ENCODE measurements at places on chromosomes 7 and 10.

GRCh38 chr7:2564970-2565540, 6.3 kb downstream of the IQCE start:
- DNase-seq: no peak

- DNase-seq: no peak
Measured at GRCh38 chr7:95330961-95331337, 6.6 kb upstream of the PON1 start.

DNA sequence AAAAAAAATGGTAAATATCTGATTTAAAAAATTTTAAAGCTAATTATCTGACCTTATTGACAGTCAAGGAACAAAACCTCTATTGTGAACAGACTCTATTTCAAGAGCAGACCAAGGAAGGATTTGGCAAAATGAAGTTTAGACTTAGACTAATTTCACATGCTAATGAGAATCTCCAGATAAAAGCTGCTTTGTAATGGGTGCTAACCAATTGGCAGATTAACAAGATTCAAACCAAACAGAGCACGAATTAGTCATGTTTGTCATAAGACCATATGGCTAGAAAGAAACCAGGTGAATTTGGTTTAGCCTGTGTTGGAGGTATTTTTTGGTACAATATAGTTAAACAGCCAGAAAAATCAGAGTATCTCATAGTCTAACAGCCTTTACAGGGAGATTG, 429.1 kb upstream of the NFE2L3 start:
- no peak for DNase-seq

DNA sequence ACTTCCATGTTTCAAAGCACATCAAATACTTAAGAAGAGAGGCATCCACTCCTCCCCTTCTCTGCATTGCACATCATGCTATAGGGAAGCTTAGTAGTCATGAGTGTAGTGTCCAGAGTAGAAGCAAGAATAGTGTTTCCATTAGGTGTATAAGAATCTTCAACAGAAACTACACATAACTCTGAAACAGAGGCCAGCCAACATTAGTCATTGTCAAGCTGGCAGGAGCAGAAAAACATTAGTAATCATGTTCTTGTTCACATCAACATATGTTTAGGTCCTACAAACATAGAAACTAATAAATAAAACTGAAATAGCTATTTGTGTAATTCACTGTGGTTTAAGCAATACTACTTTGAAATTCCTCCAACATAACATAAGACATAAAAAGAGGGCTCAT, 370.2 kb downstream of the PPP1R3A start:
- DNase-seq: no peak

DNA sequence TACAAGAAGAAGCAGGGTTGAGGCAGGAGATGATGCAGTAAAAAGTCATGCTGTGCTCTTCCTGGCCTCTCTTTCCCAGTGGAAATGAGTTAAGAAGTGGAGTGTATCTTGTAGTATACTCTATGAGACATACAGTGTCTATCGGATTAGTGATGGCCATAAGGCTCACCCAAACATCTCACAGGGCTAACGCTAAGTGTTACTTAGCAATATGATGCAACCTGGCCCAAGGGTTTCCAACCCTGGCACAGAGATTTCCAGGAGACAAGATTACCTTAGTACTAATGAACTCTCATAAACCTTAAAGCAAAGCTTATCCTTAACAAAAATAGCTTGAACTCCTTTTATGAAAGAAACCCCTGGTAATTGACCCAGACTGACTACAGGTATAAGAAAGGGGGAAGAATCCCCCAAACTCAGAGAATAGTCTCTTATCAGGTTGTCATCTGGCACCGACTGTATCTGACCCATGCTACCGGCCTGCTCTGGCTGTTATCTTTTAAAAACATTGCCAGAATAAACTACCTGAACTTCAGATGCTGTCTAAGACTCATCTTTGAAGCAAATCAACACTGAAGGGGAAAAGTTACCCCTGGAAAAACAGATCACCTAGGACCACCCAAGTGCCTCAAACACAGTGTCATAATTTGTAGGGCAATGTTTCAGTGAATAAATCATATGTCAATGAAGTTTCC, 1002.0 kb downstream of the REEP3 start:
- DNase-seq: no peak

DNA sequence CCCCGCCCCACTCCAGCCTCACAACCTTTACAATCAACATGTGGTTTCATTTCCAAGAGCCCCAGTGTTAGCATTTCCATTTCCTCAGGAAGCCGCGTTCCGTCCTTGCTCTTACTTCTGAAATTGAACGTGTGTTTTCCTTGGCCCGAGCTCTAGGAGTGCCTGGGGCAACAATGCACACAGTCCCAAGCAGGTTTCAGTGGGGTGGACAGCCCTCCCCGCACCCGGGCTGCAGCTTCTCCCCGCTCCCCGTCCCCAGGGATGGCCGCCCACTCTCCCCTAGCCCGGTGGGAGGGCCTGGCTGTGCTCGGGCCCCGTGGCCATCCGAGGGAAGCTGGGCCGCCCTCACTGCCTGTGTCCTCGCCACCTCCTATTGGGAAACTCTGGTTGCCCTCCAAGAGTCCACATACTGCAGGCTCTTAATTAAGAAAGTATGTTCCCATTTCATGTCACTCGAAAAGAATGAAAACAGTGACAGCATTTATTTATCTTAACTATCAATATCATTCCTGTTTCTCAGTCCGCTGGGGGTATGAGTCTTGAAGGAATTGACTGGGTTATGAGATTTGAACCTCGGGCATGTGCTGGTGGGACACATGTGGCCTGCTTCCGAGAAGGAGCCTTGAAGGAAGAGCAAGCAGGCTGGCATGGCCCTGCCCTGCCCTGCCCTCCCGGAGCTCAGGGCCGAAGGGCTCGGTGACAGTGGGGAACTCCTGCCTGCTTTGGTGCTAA, 163.8 kb downstream of the GRK5 start:
- no peak for DNase-seq

- DNase-seq: no peak
Measured at GRCh38 chr10:131947631-131948347, 33.9 kb downstream of the BNIP3 start.

GRCh38 chr10:72274730-72275350, 1.1 kb downstream of the DDIT4 start:
- no peak for DNase-seq

DNA sequence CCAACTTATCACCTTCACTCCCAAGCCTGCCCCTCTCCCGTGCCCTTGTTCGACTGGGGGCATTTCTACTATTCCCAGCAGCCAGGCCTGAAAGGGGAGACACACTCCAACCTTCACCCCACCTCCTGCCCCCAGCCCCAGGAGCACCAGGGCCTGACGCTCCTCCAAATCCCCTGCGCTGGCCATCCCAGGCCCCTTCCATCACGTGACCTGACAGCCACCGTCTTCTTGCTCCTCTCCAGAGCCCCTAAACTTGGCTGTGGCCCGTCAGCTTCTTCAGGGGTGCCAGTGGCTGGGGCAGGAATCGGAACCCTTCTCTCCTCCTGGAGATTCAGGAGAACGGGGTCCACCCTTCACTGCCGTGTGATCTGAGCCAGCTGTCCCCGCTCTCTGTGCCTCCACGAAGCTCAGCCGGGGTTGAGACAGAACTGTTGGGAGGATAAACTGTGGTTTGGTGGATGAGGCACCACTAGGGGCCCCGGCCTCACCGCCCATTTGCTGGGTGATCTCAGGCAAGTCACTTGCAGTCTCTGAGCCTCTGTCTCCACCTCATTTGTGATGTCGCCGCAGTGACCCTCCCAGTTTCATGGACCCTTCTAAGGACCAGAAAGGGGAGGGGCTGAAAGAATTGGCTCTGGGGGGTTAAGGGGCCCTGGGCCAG, 91.0 kb downstream of the MYL10 start:
- DNase-seq: no peak

DNA sequence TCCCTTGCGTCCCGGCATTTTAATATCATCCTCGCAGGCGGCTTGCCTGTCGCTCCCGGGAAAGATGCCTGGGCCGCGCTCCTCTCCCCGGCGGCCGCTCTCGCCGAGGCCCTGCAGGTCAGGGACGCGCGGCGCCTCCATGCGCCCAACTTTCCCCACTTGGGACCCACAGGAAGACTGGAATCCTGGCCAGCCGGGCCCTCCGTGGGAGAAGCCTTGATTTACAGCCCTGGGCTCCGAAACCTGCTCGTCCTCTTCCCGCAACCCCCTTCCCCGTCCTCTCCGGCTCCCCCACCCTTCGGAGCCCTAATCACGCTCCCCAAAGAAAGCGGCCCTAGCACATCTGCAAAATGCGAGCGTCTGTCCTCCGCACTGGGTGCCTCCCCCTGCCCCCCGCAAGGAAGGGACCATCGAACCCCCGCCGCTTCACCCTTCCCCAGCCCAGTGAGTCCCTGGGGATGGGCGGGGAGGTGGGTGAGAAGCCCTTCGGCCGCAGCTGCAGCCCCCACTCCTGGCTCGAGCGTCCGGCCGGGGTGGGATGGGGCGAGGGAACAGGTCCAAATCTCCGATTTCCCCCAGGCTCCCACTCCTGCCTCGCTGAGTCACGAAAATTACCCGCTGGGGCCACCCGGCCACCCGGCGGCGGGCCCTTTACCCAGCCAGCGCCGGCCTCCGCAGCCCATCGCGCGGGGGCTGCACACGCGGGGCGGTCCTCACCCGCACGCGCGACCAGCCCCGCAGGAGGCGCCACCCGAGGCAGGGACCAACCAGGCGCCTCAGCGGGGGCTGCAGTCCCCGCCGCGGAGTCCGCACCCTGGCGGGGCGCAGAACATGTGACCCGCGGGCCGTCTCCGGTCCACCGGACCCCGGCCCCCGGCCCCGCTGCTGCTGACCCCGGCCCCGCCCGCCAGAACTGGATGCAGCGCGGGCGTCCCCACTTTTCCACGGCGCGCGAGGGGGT, 695 bp downstream of the HSPA12A start:
- DNase-seq: no peak

DNA sequence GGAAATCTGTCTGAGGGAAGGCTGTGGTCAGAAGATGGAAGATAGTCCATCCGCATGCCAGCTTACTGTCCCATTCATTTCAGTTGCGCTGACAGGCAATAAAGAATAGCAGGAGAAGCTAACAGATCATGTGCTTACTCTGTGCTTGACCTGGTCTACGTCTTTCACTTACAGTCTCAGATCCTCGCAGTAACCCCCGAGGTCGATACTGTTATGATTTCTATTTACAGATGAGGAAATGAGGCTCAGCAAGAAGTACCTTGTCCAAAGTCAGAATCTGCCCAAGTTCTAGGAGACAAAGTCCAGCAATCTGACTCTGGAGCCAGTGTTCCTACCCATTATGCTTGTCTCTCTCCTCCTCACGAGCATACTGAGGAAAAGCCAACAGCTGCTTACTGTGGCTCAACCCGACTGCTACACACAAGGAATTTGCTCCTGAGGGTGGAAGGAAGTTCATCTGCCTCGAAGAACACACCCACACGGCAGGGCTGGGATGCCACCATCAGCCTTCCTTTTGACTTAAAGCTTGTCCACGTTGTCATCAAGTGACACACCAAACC, 74.2 kb downstream of the MINPP1 start:
- no peak for DNase-seq

DNA sequence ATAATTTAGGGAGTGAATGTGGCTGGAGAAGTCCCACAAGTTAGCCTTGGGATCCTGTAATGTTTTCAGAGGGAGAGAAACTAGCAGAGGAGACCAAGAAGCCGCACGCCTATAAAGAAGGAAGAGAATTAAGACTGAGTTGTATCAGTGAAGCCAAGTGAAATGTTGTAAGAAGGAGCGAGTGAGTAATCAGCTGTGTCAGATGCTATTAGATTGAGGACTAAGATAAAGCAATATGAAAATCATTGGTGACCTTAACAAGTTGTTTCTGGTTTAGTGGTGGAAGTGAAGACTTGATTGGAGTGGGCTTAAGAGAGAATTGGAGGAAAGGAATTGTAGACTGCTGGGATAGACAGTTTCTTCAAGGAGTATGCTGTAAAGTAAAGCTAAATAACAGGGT, 8.8 kb downstream of the CCSER2 start:
- DNase-seq: no peak

GRCh38 chr7:134701272-134701671, 54.6 kb downstream of the BPGM start:
- no peak for DNase-seq

Measured in NCI-H187 treated with DMSO at 0.1 percent for 48 hours (cell line).